ENCODE measurements at places on chromosomes 7 and 10. TPM values are rescaled to one million over a fixed set of nuclear protein-coding genes. Genes with fewer than 3 reads are reported as not detected.

- H3K4me1 ChIP-seq, result no peaks in the 10 kb centered on the region
- H3K27ac ChIP-seq, result peak overlapping the region; percentile 41
- peaks cover 27% of the 10 kb centered on the region for H3K36me3 ChIP-seq
- DNase-seq, result no peak
Observed at GRCh38 chr7:157205438-157205837, 66.7 kb downstream of the UBE3C start.

DNA sequence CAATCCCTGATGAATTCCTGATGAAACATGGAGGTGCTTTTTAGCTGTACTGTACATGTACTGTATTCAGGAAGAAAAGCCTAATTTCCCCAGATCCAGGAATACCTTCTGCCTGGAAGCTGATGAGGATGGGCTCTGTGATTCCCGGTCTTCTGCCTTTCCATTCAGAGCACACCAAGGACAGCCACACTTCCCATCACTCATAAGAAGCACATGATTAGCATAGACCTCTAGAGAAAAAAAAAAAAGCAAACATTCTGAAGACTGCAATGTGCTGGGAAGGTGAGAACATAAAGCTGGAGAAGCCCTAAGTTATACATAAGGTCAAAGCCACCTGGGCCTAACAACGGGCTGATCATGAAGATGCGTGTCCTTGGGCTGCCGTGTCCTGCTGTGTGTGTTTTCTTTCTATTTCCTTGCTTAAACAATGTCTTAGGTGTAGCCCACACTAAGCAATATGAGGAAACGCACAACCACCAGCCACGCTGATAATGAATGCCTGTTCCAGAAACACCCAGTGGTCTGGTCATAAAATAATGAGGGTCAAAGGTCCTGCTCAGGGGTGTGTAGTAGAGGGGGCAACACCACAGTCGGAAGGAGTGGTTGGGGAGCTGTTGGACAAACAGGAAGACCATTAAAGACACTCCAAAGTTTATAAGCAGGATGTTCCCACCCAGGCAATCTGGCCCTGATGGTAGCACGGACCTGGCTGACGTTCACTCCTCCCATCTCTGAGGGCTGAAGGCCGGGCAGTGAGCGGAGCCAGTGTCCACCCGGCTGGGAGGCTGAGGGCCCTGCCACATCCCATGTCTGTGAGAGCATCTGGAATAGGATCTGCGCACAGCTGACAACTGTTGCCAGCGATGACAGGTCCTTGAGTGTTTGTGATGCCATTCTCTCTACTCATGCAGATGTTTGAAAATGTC lies 7.9 kb downstream of the PKD1L1 start:
- H3K27me3 ChIP-seq, result no peaks in the 10 kb centered on the region
- DNase-seq, result no peak
- H3K4me3 ChIP-seq, result no peak overlapping the region
- peaks cover 9% of the 10 kb centered on the region for H3K4me1 ChIP-seq
- H3K27ac ChIP-seq, result no peak overlapping the region

Gene IPMK
- total RNA-seq, result 5.7 TPM

DNA sequence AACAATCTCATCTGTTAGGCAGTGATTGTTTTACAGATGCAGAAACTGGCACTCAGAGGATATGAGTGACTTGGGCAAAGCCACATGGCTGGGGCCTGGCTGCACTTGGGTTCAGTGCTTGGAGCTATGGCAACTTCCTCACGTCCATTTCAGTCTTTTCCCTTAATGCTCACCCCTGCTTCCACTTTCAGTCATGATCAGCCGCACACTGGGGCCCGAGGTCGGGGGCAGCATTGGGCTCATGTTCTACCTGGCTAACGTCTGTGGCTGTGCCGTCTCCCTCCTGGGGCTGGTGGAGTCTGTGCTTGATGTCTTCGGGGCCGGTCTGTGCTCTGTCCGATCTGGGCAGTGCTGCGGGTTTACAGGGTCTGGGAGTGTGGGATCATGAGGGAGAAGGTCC lies 3.0 kb downstream of the SLC12A9 start:
- no peak overlapping the region for H3K27ac ChIP-seq
- no peak overlapping the region for H3K4me3 ChIP-seq
- H3K27me3 ChIP-seq, result no peaks in the 10 kb centered on the region
- peaks cover 22% of the 10 kb centered on the region for H3K4me1 ChIP-seq

GRCh38 chr7:107967420-107967819 lies 35.5 kb downstream of the LAMB1 start:
- no peaks in the 10 kb centered on the region for H3K4me1 ChIP-seq
- H3K36me3 ChIP-seq, result no peaks in the 10 kb centered on the region
- H3K4me3 ChIP-seq, result no peak overlapping the region
- H3K27ac ChIP-seq, result no peak overlapping the region
- DNase-seq, result no peak

Data from activated CD4-positive, alpha-beta T cell treated with anti-CD3 and anti-CD28 coated beads, Interleukin-2, amount 10 ng/mL, durations not matched to agents 7 days and 5 days (primary cell).